Omental fat pad (tissue), 4 donors: ENCODE measurements at places on chromosomes 4 and X. TPM values are rescaled to one million over a fixed set of nuclear protein-coding genes. Genes with fewer than 3 reads are reported as not detected.
A peak's percentile ranks its signal among the peaks of the same experiment; 100 is the strongest.

The ADH1B gene
- 4,408 TPM for total RNA-seq

The PLP2 gene
- total RNA-seq = 38.3 TPM

The TRPC3 gene
- 2.7 TPM for total RNA-seq

The BEX2 gene
- total RNA-seq = 12.6 TPM

The CTAG1B gene
- total RNA-seq = not detected

The GPAT3 gene
- 11.8 TPM for total RNA-seq

The COQ2 gene
- total RNA-seq = 9.0 TPM

The CLNK gene
- not detected for total RNA-seq

The VCX gene
- not detected for total RNA-seq

The FGG gene
- not detected for total RNA-seq

The KCNE5 gene
- 3.8 TPM for total RNA-seq

The ADH1C gene
- total RNA-seq = 7.7 TPM

The S100P gene
- total RNA-seq = not detected

DNA sequence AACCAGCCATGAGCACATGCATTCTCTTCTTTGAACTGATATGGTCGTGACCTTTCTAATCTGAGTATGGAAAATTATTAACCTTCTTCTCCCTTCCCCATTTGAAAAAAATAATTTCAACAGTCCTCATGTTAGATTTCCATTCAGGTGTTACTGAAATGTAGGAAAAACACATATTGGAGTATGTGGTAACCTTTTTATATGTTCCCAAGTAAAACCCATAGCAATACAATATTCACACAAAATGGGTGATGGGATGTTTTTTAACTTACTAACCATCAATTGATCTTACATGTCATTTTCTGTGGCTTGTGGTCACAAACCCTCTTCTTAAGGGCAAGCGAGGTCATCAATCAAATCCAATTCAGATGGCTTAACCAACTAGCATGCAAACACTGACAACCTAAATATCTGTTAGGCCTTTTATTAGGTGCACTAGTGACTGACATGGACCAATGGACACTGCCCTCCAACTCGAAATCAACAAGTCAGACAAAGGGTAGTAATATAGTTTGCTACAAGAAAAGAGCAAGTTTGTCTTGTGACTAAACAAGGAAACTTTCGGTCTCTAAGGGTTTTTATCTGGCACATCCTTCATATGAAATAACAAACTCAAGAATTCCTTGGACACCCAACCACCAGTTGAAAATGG, 74.3 kb downstream of the CAMK2D start:
- DNase-seq = no peak

DNA sequence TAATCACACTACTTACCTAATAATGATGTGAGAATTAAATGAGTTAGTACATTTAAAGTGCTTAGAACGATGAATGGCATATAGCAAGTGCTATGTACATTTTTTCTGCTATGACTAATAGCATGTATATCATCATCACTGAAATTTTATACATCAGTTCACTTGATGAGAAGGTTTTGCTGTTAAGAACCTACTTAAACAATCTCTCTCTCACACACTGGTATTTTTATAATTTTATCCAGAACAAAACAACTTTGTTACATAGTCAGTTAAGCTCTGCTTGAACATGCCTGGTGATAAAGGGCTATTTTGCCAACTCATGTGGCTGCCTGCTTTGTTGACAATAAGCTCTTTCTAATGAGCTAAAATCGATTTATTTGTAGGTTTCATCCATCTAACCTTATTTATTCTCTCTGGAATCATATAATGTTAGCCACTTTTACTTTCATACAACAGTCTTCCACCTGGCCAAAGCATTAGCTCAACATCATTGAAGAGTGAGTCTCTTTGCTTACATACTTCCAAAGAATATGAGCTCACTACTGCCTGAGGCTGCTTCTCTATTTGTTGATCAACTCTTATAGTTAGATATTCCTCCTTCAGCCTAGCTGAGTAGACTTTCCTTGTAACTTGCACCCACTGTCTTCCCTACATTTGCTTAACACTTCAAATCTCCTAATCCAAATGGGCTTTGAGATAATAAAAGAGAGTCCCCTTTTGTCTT, 372.7 kb upstream of the BOD1L1 start:
- DNase-seq = no peak

- DNase-seq = no peak
Observed at GRCh38 chr4:26058537-26058936, 144.5 kb downstream of the SMIM20 start.

DNA sequence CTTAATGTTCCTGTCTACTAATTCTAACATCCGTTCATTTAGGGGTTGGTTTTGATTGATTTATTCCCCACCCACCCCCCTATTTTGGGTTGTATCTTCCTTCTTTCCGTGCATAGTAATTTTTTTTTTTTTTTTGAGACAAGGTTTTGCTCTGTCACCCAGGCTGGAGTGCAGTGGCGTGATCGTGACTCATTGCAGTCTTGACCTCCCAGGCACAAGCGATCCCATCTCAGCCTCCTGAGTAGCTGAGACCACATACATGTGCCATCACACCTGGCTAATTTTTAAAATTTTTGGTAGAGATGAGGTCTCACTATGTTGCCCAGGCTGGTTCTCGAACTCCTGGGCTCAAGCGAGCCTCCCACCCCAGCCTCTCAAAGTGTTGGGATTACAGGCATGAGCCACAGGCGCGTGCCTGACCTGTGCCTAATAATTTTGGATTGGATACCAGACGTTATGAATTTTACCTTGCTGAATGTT, 79.9 kb downstream of the ZFX start:
- no peak for DNase-seq

DNA sequence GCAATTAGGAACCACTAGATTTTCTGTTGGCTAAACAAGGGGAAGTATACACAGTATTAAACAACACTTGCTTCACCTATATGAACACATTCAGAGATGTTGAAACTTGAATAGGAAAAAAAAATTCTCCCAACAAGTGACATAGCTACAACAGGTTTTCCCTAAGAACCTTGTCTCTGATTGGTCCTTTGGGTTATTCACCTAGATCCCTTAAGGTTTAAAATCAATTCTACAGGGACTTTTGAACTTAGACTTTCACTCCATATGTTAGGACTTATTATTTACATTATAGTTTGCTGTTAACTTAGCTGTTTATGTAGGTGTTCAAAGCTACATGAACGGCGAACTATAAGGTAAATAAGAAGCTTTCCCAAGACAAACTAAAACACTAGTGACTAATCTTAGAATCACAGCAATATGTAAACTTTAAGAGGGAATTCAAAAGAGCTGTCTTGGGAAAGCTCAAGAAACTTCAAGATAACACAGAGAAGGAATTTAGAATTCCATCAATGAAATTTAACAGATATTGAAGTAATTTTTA, 72.2 kb upstream of the ZXDB start:
- no peak for DNase-seq

GRCh38 chrX:65900850-65901844, 138.7 kb downstream of the VSIG4 start:
- DNase-seq = no peak

DNA sequence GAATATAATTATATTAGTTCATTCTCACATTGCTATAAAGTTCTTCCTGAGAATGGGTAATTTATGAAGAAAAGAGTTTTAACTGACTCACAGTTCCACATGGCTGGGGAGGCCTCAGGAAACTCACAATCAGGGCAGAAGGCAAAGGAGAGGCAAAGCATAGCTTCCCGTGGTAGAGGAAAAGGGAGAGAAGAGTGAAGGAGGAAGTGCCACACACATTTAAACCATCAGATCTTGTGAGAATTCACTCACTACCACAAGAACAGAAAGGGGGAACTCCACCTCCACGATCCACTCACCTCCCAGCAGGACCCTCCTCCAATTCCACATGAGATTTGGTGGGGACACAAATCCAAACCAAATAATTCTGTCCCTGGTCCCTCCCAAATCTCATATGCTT, 773.4 kb upstream of the INTU start:
- no peak for DNase-seq

GRCh38 chr4:175790083-175790482, 22.0 kb downstream of the GPM6A start:
- no peak for DNase-seq

- DNase-seq = no peak
Observed at GRCh38 chr4:126794363-126794762, 838.4 kb upstream of the INTU start.

GRCh38 chr4:10354225-10354624, 103.0 kb downstream of the ZNF518B start:
- no peak for DNase-seq

GRCh38 chrX:153645921-153646488, 998 bp upstream of the DUSP9 start:
- DNase-seq = no peak

- DNase-seq = no peak
Observed at GRCh38 chr4:142700531-142700930, 145.6 kb downstream of the INPP4B start.

GRCh38 chr4:26573389-26573794, 10.5 kb upstream of the TBC1D19 start:
- DNase-seq = no peak

DNA sequence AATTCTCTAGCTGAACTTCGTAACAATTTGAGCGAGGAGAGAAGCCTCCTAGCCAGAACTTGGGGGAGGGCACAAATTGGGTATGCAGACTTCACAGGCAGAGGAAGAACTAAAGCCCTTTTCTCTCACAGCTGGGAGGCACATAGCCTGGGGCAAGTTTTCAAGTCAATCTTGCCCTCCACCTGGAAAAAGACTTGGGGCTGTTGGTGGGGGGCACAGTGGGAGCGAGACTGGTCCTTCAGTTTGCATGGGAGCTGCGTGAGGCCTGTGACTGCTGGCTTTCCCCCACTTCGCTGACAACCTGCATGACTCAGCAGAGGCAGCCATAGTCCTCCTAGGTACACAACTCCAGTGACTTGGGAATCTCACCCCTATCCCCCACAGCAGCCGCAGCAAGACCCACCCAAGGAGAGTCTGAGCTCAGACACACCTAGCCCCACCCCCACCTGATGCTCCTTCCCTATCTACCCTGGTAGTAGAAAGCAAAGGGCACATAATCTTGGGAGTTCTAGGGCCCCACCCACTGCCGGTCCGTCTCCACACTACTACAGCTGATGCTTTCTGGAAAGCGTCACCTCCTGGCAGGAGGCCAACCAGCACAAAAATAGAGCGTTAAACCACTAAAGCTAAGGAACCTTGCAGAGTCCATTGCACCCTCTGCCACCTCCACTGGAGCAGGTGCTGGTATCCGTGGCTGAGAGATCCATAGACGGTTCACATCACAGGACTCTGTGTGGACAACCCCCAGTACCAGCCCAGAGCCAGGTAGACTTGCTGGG, 160.8 kb downstream of the CBLL2 start:
- no peak for DNase-seq

- no peak for DNase-seq
Observed at GRCh38 chrX:68432648-68433047, 647 bp downstream of the OPHN1 start.

DNA sequence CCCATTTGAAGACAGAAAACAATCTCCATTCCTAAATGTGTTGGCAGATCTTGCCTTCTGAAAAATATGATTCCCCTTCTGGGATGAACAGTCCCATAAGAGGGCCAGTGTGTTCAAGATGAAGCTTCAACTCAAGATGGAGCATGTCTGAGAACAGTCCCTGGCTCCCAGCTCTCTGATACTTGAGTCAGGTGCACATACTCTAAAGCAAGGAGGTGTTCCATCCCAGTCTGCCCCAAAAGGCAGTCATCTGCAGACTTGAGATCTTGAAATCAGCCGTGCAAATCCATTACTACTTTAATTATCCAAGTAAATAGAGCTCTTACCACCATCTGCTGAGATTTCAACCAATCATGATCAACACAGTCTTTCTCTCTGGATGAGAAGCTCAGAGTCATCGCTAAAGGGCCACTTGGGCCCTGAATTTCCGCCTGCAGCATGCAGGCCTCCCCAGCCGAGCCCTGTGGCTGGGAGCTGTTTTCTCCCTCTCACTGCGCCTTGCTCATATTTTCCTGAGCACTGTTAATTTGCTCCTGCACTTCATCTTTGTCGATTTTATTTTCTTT, 22.2 kb downstream of the CCDC149 start:
- DNase-seq = no peak

GRCh38 chrX:142095651-142096245, 109.3 kb downstream of the MAGEC2 start:
- no peak for DNase-seq

GRCh38 chr4:42843694-42844093, 48.8 kb upstream of the GRXCR1 start:
- DNase-seq = no peak

GRCh38 chr4:79082997-79083396, 143.8 kb upstream of the PAQR3 start:
- no peak for DNase-seq

DNA sequence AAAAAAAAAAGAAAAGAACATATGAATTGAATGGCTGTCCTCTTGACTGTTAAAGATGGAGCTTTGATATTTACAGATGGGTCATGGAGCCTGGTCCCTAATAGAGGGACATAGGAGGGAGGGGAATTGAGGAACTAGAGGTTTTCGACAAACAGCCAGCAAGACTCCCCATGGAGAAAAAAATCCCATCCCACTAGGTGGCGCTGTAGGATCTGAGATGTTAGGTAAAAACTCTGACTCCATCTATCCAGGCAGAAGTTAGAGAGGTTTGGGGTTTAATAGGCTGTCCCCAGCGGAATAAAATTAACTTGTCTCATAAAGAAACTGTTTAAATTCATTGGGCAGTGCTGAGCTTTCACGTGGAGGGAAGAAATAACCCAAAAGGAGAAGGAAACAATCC, 45.9 kb downstream of the HMGB2 start:
- DNase-seq = peak; percentile 75

DNA sequence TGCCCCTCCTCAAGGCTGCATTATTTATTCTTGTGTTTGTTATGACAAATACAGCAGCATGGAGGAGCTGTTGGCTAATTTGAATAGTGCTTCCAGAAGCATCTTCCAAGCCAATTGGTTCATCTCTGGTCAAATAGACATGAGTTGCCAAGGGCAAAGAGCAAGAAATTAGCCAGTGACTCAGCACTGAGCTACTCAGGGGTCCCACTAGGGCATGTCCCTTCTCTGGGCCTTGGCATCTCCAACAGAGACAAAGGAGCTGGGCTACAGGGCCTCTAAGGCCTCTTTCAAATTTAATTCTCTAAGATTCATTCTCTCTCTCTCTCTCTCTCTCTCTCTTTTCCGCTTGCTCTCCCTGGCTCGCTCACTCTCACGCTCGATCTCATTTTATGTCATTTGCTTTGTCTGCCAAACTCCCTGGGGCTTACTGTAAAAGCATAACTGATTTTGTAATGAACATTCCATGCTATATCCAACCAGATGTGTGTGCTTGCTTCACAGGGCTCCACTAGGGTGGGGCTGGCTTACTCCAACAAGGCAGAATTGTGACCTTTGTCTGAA, 86.7 kb upstream of the MAGEA4 start:
- DNase-seq = no peak

- DNase-seq = no peak
Observed at GRCh38 chr4:185381288-185382196, 14.2 kb downstream of the LRP2BP start.

GRCh38 chr4:139555705-139556070, 331 bp downstream of the SETD7 start:
- DNase-seq = no peak
